ENCODE measurements at places on chromosomes 4 and X. TPM values are rescaled to one million over a fixed set of nuclear protein-coding genes. Genes with fewer than 3 reads are reported as not detected.
A peak's percentile ranks its signal among the peaks of the same experiment; 100 is the strongest.

DNA sequence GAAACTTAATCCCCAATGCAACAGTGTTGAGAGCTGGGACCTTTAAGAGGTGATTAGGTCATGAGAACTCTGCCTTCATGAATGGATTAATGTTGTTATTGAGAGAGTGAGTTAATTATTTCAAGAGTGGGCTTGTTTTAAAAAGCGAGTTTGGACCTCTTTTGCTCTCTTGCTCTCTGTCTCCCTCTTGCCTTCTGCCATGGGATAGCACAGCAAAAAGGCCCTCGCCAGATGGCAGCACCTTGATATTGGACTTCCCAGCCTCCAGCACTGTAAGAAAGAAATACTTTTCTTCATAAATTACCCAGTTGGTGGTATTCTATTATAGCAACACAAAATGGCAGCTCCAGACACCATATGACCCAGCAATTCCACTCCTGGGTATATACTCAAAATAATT is 7.0 kb upstream of the ATP6AP2 start:
- DNase-seq = peak; percentile 51
- H3K36me3 ChIP-seq = no peaks in the 10 kb centered on the region
- H3K4me1 ChIP-seq = no peaks in the 10 kb centered on the region
- no peak overlapping the region for H3K4me3 ChIP-seq

DNA sequence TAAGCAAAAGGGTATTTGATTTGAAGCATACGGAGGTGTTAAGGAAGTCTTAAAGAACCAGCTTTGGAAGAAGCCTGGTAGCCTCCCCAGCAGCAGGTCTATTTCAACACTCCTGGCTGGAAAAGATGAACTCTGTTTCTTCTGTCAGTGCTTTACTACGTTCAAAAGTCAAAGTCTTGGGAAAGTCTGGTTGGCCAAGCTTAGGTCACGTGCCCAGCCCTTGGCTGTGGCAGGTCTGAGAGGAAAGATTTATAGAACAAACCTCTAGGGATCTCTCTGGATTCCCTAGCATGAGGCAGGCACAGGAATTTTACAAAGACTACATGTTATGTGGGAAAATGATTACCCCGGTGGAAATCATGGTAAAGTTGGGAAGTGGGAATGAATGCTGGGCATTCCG is 8.6 kb upstream of the ARHGAP10 start:
- no peak for DNase-seq
- H3K36me3 ChIP-seq = no peaks in the 10 kb centered on the region
- no peak overlapping the region for H3K27ac ChIP-seq
- H3K27me3 ChIP-seq = no peaks in the 10 kb centered on the region
- H3K4me1 ChIP-seq = no peaks in the 10 kb centered on the region

TMEM184C gene
- total RNA-seq = 31.6 TPM

DNA sequence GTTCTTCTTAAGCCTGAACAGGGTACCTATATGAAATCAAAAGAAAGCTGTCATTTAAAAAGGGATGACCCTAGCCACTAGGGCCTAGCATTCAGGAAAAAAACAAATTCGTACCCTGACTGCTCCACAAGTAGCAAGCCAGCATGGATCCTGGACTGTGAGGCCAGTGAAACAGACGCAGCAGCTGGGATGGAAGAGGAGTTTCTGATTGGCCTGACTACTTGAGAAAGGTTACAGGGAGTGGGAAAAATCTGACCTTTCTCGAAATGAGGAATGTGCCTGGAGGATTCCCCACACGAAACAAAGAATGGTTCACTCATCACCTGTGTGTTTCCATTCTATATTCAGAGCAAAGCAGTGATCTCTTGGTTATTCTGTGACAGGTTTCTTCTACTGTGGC is 87.6 kb upstream of the JADE1 start:
- H3K36me3 ChIP-seq = no peaks in the 10 kb centered on the region
- no peaks in the 10 kb centered on the region for H3K27me3 ChIP-seq
- no peaks in the 10 kb centered on the region for H3K4me1 ChIP-seq
- H3K27ac ChIP-seq = no peak overlapping the region
- H3K4me3 ChIP-seq = no peak overlapping the region

- no peaks in the 10 kb centered on the region for H3K4me1 ChIP-seq
- no peak overlapping the region for H3K4me3 ChIP-seq
- H3K27ac ChIP-seq = no peak overlapping the region
- DNase-seq = no peak
- no peaks in the 10 kb centered on the region for H3K36me3 ChIP-seq
- no peaks in the 10 kb centered on the region for H3K27me3 ChIP-seq
Observed at GRCh38 chr4:112759313-112759712, 122.4 kb downstream of the LARP7 start.

DNA sequence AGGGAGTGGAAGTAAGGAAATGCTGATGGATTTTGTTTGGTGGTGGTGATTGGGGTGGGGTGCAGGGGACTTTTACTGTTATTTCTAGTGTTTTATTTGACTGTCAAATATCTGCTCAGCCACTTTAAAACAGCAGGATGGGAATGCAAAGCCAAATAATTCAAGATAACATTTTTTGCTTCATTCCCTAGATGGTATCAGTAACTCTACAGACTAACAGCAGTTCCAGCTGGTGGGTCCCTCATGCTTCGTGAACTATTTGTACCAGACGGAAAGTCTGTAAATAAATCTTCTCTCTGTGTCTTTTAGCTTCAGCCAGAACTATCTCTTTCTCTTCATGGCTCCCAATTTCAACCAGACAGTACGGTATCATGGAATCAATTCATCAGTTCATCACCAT is 27.5 kb downstream of the GPR143 start:
- H3K4me3 ChIP-seq = no peak overlapping the region
- no peak overlapping the region for H3K27ac ChIP-seq
- no peak for DNase-seq

GRCh38 chrX:153624196-153625091 is 22.6 kb upstream of the DUSP9 start:
- no peaks in the 10 kb centered on the region for H3K4me1 ChIP-seq
- no peak overlapping the region for H3K27ac ChIP-seq
- no peaks in the 10 kb centered on the region for H3K36me3 ChIP-seq

DNA sequence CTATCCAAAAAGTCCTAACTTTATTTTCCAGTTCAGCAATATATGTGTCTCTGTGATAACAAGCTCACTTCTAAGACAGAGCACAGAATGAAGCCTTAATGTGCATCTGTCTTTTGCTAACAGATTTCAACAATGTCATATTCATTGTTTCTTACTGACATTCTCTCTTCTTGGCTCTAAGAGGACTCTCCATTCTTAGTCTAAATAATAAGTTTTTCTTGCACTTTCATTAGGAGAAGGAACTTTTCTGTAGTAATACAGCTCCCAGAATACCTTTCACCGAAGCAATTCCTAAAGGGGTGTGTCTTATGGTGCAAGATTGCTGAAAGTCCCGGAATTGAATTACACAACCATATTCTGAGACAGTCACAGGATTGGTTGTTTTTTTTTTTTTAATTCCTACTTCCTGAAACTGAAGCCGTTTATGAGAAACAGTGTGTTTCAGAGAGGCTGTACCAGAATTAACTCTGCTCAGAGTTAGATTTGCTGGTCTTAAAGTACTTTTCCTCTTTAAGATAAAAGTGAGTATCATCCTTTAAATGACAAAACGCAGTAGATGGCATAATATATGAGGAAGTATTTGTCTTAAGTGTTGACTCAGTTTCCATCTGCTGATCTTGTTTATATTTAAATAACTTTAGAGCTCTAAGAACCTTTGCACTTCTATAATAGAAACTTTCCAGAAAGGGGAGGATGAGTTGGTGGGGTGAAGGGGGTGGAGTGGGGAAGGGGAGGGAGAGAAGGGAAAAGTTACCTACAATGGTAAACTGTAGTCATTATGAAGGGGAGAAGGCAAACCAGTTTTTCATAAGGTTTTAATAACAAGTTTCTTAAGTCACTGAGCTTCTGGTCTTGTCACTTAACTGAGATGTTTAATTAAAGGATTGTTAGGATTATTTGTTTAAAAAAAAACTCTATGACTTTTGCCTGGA is at the start of gene ALPK1:
ALPK1 (plus strand) TSS at position 421 of the 932 bp plus-strand sequence.
- peak within 1 kb of the TSS; percentile 41 for H3K27ac ChIP-seq
- H3K36me3 ChIP-seq = no peaks in the 10 kb centered on the region
- peaks cover 37% of the 10 kb centered on the region for H3K4me1 ChIP-seq
- H3K4me3 ChIP-seq = peak within 1 kb of the TSS; percentile 67

DNA sequence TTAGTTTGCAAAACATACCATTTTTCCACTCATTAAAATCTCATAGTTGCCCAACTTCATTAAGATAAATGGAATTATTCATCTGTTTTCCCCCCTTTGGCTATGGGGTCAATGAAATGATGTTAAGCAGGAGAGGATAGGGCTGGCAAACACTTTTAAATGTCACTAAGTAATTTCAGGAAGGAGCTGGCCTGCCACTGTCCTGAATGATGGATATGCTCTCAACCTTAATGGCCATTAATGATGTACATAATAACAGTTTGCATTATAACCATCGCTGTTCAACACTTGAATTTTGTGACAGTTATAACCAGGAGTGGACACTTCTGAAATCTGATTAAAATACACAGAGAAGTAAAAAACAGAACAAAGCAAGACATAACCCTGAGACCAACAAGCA is 77.2 kb downstream of the C4orf51 start:
- H3K4me3 ChIP-seq = no peak overlapping the region
- H3K27ac ChIP-seq = no peak overlapping the region
- DNase-seq = no peak
- peaks cover 5% of the 10 kb centered on the region for H3K36me3 ChIP-seq
- no peaks in the 10 kb centered on the region for H3K27me3 ChIP-seq

ENPEP gene
- not detected for total RNA-seq

GPRASP3 gene
- 1.9 TPM for total RNA-seq

GRCh38 chrX:52265713-52266112 is 81.0 kb downstream of the MAGED4 start:
- H3K27ac ChIP-seq = no peak overlapping the region
- no peaks in the 10 kb centered on the region for H3K27me3 ChIP-seq
- H3K4me1 ChIP-seq = no peaks in the 10 kb centered on the region
- DNase-seq = no peak
- H3K4me3 ChIP-seq = no peak overlapping the region
- no peaks in the 10 kb centered on the region for H3K36me3 ChIP-seq

DNA sequence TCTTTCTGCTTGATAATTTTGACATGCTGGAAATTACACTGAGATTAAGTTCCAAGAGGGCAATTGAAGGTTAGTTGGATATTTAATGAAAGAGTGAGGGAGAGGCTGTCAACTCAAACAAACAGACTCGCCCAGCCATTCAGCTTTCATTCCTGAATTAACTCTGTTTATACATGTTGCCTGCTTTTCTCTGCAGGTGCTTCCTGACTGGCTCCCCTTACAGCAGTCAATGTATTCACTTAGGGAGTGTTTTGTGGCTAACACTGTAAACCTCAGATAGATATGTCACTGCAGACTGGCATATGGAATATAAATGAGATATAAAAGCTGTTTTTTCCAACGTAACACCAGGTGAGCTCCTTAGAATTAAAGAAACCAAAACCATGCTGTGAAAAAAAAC is 28.7 kb downstream of the TMPRSS11A start:
- H3K27ac ChIP-seq = no peak overlapping the region
- H3K36me3 ChIP-seq = no peaks in the 10 kb centered on the region
- no peak overlapping the region for H3K4me3 ChIP-seq
- H3K4me1 ChIP-seq = no peaks in the 10 kb centered on the region
- DNase-seq = no peak

DNA sequence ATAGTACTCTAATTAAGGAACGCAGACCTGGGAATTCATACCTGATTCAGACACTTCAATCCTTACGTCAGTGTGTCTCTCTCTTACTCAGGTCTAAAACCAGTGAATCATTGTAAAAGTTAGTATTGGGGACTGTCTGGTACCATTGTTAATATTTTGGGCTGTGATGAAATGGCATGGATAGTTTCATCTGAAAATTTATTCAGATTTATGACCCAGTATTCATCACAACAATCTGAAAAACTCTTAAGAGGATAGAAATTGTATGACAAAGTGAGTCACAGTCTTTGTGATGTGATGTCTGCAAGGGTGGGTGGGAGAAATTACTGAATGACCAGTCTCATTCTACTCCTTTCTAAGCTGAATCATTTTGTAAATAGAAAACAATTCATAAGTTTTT is 10.3 kb downstream of the FGF2 start:
- H3K36me3 ChIP-seq = no peaks in the 10 kb centered on the region
- no peaks in the 10 kb centered on the region for H3K27me3 ChIP-seq
- H3K27ac ChIP-seq = no peak overlapping the region
- no peak overlapping the region for H3K4me3 ChIP-seq

- no peaks in the 10 kb centered on the region for H3K36me3 ChIP-seq
- no peak for DNase-seq
- no peak overlapping the region for H3K4me3 ChIP-seq
- no peaks in the 10 kb centered on the region for H3K27me3 ChIP-seq
- no peak overlapping the region for H3K27ac ChIP-seq
Observed at GRCh38 chrX:47745416-47745815, 86.4 kb upstream of the UXT start.

DNA sequence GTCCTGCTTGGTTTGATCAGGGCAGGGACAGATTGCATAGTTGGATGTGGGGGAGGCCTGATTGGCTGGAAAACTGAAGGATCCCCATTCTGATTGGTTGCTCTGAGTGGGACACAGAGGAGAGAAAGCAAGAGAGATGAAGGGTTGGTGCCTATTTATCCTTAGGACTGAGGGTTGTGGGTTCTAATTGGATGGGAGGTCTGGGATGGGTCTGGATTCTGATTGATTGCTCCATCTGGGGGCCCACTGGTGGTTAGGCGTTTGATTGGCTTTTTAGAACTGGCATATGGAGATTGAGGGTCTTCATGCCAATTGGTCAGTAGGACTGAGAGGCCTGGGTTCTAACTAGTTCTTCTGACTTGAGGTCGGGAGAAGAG is 644 bp upstream of the EBP start:
- H3K27me3 ChIP-seq = no peaks in the 10 kb centered on the region
- H3K27ac ChIP-seq = peak overlapping the region; percentile 70

DCAF16 gene
- total RNA-seq = 32.4 TPM

GRCh38 chr4:19494961-19495360 is 756.7 kb upstream of the SLIT2 start:
- no peaks in the 10 kb centered on the region for H3K27me3 ChIP-seq
- H3K27ac ChIP-seq = no peak overlapping the region
- DNase-seq = no peak
- no peaks in the 10 kb centered on the region for H3K36me3 ChIP-seq
- H3K4me3 ChIP-seq = no peak overlapping the region

DNA sequence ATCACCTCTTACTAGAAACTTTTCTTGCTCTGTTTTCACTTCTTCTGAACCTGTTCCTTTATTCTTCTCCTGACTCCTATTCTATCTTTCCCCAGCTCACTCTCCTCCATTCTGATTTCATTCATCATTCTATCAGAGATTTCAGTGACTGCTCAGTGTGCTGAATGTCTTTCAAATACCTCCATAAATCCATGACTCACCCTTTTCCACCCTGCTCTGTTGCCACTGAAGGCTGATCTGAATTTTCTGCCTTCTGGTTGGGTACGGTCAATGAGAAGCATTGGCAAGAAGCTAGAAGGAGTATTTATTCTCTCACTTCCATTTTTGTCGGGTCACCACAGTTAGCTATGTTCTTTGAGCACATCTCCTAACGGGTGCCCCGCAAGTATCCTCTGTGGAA is 265.9 kb downstream of the CBLL2 start:
- DNase-seq = no peak
- no peaks in the 10 kb centered on the region for H3K27me3 ChIP-seq
- H3K27ac ChIP-seq = no peak overlapping the region
- H3K4me1 ChIP-seq = no peaks in the 10 kb centered on the region
- no peak overlapping the region for H3K4me3 ChIP-seq

All from CD8-positive, alpha-beta memory T cell (primary cell).